ENCODE measurements at places on chromosomes 16 and 17.
A peak's percentile ranks its signal among the peaks of the same experiment; 100 is the strongest.

DNA sequence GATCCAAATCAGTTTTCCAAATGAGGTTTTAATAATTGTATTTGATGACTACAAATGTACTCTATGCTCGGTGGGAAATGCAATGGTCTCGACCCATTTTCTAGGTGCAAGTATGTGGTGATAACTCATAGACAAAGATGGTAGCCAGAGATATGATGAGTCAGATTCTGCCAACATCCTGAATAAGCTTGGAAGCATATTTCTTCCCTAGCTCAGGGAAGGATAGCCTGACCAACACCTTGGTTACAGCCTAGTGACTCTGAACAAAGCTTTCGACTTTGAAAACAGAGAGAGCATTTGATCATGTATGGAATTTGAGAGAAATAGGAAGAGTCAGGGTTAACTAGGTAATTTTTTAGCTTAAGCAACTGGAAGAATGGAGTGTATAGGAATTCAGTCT, 128.3 kb upstream of the MYOCD start:
- no peak for DNase-seq

GRCh38 chr17:19554393-19554792, 20.7 kb downstream of the SLC47A1 start:
- no peak for DNase-seq

DNA sequence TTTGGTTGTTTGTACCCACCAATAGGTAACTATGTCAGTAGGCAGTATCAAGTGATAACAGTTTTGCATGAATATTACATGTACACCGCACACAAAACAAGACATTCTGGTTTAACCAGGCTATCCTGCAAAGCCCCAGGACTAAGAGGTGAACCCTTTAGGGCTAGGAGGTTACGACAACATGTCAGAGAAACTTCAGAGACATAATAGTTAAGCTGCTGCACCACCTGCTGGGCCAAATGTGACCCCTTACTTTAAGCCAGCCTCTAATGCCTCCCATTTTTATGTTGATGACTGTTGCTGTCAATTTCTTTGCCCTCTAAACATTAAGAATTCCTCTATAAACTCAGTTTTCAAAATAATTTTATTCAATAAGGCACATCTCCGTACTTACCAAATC, 15.4 kb downstream of the SRP68 start:
- no peak for DNase-seq

- DNase-seq = no peak
Measured at GRCh38 chr16:80433623-80434022, 107.2 kb upstream of the DYNLRB2 start.

- DNase-seq = peak; percentile 33
Measured at GRCh38 chr16:88920618-88921590, 54.4 kb upstream of the PABPN1L start.

DNA sequence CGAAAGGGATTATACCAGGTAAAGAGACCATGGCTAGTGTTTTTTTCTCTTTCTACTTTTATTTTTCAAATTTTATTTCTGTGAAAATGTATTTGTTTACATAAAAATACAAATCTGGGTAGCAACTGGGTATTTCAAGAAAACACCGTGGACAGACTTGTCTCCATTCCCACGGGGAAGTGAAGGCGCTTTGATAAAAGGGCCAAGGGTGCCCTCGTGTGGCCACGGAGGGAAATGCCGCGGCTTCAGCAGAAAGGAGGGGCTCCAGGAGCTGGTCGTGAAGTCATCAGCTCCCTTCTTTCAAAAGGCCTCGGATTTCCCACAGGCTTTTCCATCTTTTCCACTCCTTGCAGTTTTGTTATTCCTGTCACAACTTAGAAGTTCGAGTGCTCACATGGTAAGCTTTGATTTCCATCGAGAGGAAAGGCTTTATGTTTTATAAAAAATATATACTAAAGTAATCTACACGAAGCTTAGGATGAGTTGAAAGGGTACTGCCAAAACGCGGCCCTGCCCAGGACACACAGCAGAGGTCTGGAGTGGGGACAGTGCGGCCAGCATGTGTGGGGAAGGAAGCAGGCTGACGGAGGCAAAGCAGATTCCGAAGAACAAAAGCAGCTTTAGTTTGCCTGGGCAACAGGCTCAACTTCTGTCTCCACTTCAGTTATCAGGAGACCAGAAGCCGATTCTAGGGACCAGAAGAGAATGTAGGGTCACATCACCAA, 15.3 kb upstream of the MNT start:
- DNase-seq = peak; percentile 67

DNA sequence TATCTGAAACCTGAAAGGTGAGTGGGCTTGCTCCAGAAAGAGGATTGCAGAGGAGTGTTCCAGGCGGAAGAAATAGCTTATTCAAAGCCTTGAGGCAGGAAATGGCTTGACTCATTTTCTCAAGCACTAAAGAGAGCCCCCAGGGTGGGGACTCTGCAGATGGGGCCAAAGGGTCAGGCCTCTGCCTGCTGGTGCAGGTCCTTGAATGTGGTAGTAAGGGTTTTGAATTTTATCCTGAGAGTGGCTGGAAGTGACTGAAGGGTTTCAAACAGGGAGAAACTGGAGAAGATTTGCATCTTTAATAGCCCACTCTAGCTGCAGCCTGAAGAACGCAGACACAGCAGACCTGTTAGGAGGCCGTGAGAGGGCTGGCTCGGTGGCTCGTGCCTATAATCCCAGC, 144.4 kb downstream of the CCT6B start:
- no peak for DNase-seq

- DNase-seq = peak; percentile 37
Measured at GRCh38 chr16:86100205-86101136, 201.5 kb downstream of the IRF8 start.

GRCh38 chr16:21641916-21642315, 10.5 kb downstream of the IGSF6 start:
- no peak for DNase-seq

DNA sequence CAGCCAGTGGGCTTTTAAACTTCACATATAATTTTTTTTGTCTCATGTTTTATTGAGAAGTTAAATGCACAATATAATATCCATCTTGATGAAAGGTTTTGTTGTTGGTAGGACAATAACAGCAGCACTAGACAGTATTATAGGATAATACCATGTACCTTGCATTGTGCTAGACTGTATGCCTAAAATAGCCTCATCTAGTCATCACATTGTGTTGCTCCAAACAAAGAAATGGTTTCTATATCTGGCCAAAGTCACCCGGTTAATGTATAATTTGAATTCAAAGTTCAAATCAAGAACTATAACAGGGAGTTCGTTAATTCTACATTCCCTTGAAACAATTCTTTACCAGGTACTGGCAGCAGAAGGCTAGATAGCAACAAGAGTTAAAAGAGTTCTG, 104.9 kb downstream of the KCNJ2 start:
- DNase-seq = no peak

- no peak for DNase-seq
Measured at GRCh38 chr16:68072038-68072695, 13.0 kb upstream of the NFATC3 start.

GRCh38 chr17:70804161-70804560, 634.8 kb downstream of the KCNJ2 start:
- DNase-seq = no peak

DNA sequence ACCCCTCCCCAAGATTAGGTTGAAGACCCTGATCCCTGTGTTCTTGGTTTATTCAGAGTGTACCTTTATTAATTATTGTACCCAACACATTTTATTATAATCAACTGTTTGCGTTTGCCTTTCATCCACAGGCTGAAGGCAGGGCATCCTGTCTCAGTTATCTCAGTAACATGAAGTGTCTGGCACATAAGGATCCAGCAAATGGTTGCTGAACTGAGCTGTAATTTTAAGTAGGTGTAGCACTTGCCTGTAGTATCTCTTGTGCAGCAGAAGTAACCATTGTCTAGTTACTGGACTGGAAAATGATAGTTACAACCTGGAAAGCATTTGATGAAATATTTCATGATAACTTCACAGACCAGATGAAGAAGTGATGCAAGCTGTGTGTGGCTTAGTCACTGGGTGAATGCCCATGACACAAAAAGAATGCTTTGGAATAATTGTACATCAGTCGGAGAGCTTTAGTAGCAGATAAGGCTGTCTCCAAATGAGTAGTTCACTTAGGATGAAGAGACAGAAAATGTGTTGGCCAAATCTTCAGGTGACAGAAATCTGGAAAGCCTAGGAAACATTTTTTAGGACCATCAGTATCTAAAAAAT, 56.6 kb downstream of the ESRP2 start:
- DNase-seq = no peak

- no peak for DNase-seq
Measured at GRCh38 chr16:85104147-85104546, 8.1 kb downstream of the CIBAR2 start.

- no peak for DNase-seq
Measured at GRCh38 chr17:65324611-65325342, 187.6 kb downstream of the RGS9 start.

DNA sequence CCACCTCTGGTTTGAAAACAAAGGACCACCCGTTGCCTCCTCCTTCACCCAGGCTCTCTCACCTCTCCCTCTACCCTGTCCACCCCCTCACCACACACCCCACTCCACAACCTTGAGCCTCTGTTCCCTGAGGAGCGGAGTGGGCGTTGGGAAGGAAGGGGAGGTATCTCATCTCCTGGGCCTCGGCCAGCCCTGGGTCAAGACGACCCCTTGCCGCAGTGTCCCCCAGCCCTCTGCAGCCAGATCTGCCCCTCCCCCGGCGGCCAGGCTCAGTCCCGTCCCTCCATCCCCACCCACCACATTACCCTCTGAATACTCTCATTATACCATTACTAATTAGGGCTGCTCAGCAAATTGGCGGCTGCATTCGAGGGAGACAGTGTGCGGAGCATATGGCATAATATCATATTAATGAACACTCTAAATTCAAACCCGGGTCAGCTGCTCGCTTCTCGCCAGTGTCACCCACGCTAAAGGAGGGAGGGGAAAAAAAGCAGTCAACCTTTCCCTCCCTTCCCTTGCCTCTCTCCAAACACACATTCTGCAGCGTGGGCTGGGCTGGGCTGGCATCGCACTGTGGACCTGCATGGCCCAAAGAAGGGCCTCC, 123.2 kb upstream of the LHX1 start:
- DNase-seq = no peak

DNA sequence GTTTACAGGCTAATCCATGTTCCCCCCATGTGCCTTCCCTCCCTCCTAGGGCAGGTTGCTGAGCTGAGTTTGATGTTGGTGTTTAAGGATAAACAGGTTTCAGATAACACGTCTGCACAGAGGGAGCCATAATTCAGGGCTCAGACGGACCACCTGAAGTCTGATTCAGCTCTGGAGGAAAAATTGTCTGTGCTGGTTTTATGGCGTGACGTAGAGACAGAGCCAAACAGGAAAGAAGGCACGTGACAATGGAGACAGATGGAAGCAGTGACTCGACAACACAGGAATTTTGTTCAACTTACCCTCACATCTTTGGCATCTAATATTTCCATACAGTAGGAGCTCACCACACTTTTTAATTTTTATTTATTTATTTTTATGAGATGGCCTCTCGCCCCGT, 10.7 kb upstream of the USP10 start:
- DNase-seq = peak; percentile 82

- no peak for DNase-seq
Measured at GRCh38 chr16:75273054-75273925, 21.9 kb upstream of the BCAR1 start.

DNA sequence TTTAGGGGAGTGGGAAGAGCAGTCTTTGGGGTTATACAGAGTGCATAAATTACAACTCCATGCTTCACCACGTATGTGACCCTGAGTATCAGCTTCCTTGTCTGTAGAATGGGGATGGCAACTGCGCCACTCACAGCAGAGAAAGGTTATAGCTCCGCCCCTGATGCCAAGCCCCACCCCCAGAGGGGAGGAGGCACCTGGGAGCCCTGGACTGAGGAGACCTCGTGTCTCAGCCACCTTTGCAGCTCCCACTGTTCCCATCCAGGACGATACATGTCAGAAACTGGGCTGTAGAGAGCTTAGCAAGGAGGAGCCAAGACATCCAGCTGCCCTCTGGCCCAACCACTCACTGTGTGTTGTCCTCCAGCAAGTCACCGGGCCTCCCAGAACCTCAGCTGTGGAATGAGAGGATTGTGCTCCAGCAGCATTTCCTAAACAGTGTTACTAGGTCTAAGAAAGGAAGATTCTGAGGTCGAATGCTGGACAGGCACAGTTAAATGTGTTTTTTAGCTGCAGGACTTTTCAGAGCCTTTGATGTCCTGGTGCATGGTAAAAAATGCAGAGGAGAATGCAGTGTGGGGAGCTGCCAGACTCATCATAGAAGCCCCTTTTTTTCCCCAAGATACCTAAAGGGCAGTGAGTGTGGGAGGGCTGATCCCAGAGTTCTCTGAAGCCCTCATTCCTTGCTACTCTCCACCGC, 49.4 kb downstream of the BEAN1 start:
- no peak for DNase-seq

DNA sequence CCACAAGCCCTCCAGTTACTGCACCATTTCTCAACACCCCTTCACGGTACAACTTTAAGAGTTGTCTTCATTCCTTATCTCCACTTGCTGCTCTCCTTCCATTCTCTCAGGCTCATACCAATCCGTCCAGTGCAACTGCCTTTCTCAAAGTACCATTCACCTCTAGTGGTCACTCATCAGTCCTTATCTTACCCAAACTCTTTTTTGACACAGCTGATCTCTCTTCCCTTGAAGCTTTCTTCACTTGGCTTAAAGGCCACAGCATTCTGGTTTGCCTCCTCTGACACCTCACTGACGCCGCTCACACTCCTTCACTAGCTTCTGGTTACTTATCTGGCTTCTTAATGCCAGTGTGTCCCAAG, 24.9 kb downstream of the UBE2G1 start:
- no peak for DNase-seq

DNA sequence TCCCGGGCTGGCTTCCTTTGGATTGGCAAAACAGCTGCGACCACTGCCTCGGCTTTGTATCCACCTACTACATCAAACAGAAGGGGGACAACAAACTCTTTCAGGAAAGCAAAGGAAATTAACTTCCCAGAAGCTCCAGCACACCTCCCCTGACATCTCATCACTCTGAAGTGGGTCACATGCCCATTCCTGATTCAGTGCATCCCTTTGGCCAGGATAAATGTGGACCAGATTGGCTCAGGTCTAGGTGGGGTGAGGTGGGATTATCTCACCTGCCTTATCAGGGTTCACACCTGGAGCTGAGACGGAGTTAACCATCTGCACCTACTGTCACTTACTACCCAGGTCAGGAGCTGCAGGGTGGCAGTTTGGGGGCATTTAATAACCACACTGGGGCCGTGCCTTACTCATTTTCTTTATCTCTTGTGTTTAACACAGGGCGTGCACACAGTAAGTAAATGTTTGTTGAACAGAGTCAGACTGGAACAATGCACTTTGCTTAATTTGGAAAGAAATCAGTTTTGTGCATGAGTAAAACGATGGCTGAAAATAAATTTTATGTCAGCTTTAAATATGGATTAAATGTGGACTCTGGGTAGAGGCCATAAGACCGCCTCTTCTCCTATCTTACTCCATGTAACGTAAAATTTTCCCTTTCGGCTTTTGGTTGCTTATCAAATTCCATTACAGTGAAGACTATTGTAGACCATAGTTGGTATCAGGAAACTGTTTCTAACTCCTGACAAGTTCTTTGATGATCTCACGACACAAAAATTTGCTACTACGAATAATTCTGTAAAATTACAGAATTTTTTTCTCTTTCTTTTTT, 36.0 kb downstream of the IQCK start:
- no peak for DNase-seq

- DNase-seq = no peak
Measured at GRCh38 chr17:60391471-60392041, 377 bp downstream of the USP32 start.

GRCh38 chr17:63095879-63096278, 129.8 kb downstream of the TANC2 start:
- DNase-seq = no peak
